ENCODE measurements at places on chromosomes 4 and X.

DNA sequence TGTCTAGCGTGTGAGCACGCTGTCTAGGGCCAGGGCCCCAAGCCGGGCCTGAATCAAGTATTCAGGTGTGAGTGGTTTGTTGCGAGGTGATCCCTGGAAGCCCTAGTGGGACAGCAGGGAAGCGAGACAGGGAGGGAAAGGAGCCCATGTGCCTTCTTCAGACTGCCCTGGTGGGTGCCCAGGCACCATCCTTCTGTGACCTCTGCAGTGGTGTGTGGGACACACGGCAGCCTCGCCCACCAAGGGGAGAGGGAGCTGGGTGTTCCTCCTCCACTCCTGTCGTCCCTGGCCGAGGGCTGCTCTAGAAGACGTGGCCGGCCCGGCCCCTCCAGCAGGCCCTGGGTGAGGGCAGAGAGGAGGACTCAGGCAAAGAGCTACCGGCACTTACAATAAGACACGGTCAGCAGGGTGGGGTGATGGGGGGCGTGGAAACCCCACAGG lies 47.4 kb downstream of the HTRA3 start:
- no peak overlapping the region for H3K4me3 ChIP-seq
- H3K36me3 ChIP-seq: no peaks in the 10 kb centered on the region
- no peaks in the 10 kb centered on the region for H3K27me3 ChIP-seq
- no peaks in the 10 kb centered on the region for H3K4me1 ChIP-seq
- no peak overlapping the region for H3K27ac ChIP-seq

- DNase-seq: no peak
- H3K27ac ChIP-seq: no peak overlapping the region
- no peaks in the 10 kb centered on the region for H3K4me1 ChIP-seq
- H3K4me3 ChIP-seq: peak overlapping the region; percentile 25
Observed at GRCh38 chrX:10015355-10015722, 48.2 kb downstream of the CLDN34 start.

DNA sequence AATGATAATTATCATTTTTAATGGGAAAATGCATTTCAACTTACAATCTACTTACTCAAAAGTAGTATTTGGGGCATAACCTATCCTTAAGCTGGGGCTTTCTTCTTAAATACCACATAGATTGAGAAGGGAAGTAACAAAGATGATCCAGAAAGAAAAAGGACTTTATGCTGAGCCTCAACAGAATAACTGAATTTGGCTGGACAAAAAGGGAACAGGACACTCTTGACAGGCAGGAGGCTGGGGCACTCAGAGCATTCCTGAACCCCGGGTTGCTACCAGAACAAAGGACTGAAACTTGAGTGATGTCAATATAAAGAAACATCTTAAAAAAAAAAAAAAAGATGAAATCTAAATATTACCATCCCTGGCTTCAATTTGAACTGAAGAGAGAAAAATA lies 23.9 kb downstream of the RELL1 start:
- peaks cover 21% of the 10 kb centered on the region for H3K4me1 ChIP-seq
- DNase-seq: no peak
- no peak overlapping the region for H3K4me3 ChIP-seq
- peak overlapping the region; percentile 32 for H3K27ac ChIP-seq
- no peaks in the 10 kb centered on the region for H3K27me3 ChIP-seq
- no peaks in the 10 kb centered on the region for H3K36me3 ChIP-seq

GRCh38 chrX:103344606-103345005 lies 11.7 kb upstream of the TCEAL9 start:
- DNase-seq: no peak
- no peak overlapping the region for H3K4me3 ChIP-seq
- H3K27ac ChIP-seq: no peak overlapping the region
- no peaks in the 10 kb centered on the region for H3K4me1 ChIP-seq
- H3K27me3 ChIP-seq: no peaks in the 10 kb centered on the region

DNA sequence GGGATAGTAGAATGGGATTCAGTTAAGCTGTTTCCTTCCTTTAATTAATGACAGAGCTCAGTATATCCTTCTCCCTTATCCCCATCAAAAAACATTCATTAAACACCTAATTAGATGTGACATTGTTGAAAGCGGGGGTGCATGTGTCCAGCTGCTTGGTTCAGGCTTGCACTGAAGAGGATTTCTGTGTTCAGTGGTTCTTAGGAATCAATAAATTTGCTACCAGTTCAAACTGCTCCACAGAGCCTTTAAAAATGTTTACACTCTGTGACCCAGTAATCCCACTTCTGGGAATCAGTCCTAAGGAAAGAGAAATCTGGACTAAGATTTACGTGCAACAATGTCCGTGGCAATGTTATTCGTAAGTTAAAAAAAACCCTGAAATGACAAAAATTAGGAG lies 7.2 kb upstream of the TMEM255A start:
- H3K27me3 ChIP-seq: no peaks in the 10 kb centered on the region
- H3K36me3 ChIP-seq: no peaks in the 10 kb centered on the region
- no peaks in the 10 kb centered on the region for H3K4me1 ChIP-seq
- H3K4me3 ChIP-seq: no peak overlapping the region
- DNase-seq: no peak

DNA sequence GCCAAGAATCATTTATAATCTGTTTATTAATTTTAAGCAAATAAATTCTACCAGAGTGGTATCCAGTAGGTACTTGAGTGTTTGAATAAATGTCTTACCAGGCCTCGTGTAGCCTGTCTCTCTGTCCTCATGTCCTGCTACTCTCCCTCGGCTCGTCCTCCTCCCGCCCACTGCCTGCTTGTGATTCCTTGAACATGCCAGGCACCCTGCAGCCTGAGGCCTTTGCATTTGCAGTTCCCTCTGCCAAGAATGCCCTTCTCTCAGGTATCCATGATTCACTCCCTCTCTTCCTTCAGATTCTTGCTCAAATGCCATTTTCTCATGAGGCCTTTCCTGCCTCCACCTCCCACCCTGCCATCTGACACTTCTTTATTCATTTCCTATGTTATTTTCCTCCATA lies 209.7 kb upstream of the PRPS2 start:
- no peaks in the 10 kb centered on the region for H3K36me3 ChIP-seq
- H3K4me1 ChIP-seq: no peaks in the 10 kb centered on the region
- no peak overlapping the region for H3K4me3 ChIP-seq
- DNase-seq: no peak
- no peaks in the 10 kb centered on the region for H3K27me3 ChIP-seq

DNA sequence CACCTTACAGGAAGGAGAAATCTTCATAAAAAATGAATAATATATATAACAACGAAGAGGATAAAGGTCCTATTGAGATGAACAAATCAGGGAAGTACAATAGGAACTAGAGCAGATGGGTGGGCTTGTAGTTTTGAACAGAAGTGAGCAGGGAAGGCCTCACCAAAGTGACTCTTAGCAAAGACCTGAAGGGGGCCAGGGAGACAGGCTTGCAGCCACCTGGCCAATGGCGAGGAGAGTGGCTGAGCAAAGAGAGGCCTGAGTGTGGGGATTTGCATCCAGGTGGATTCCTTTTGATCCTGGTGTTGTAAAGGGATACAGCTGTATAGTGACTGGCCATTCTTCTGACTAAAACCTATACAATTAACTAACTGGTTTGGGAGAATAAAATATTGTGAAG lies 354.1 kb downstream of the CAMK2D start:
- no peak overlapping the region for H3K4me3 ChIP-seq
- H3K27ac ChIP-seq: no peak overlapping the region
- H3K4me1 ChIP-seq: no peaks in the 10 kb centered on the region
- DNase-seq: no peak
- H3K27me3 ChIP-seq: no peaks in the 10 kb centered on the region

DNA sequence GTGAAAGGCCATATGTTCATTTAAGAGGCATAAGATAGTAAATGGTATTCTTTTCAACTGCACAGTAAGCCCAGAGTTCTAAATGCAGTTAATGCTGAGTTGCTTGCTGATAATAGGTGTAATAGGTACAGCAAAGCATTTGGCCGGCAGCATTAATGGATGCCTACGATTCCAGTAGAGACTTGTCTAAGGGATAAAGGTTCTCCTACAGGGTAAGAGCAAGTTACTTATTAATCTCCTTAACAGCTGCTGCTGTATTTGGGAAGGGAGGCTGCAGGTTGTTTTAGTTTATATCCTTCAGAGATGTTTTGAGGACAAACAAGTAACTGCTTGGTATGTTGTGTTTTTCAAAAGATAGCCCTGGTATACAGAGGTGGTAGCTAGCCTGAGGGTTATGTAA lies 16.8 kb downstream of the TSPAN7 start:
- H3K27me3 ChIP-seq: no peaks in the 10 kb centered on the region
- H3K27ac ChIP-seq: peak overlapping the region; percentile 31
- no peak overlapping the region for H3K4me3 ChIP-seq
- DNase-seq: peak; percentile 31
- no peaks in the 10 kb centered on the region for H3K36me3 ChIP-seq

DNA sequence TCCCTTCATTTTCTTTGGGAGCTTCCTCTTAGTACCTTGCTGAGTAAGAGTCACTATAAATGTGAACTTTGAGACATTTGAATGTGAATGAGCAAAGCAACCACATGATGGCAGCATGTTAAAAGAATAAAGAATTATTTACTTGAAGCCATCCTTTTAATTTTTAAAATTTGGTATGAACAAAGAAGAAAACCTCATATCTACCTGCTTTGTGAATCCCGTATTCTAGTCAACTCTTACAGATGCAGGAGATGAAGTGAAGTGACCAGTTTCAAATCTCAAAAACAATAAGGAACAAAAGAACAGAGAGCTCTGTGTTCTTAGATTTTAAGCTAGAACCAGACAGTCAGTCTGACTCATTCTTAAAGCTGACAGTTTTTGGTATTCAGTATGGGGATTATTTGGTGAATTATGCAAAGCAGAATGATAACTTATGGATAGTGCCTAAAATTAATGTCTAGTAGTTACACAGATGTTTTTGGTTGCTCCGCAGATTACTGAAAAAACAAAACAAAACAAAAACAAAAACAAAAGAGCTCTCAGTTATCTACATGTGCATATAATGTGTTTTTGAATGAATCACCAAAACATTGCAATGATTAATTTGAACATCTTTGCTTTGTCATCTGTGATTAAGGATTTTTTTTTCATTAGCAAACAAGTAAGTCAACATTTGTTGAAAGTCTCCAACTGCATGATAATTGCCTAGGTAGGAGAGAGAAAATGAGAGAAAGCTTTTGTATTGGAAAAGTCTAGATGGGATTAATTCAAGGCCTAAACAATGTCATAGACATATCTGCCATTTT lies 48.2 kb upstream of the H2AZ1 start:
- H3K4me1 ChIP-seq: no peaks in the 10 kb centered on the region
- H3K36me3 ChIP-seq: no peaks in the 10 kb centered on the region
- no peak overlapping the region for H3K27ac ChIP-seq
- no peak for DNase-seq

DNA sequence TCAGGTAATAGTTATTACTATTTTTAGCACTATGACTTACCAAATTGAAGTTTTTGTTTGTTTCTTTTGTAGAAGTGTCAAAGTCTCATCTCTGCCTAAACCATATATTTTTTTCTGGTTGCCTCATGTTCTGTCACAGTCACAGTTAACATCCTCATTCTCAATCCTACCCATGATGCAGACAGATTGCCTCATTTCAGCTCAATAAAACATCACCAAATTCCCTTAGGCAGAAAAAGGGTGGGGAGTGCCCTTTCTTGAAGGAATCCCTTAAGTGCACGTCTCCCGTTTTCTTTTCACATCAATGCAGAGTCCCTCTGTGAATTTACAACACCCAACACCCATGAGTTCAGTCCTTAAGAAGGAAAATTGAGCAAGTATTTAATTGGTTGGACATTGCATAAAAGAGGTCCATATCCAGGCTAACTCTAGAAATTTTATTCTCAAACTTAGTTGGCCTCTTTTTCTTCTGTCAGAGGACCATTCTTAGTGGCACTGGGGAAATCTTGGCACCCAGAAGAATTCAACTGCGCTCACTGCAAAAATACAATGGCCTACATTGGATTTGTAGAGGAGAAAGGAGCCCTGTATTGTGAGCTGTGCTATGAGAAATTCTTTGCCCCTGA lies 103.7 kb upstream of the BMPR1B start:
- H3K36me3 ChIP-seq: peaks cover 8% of the 10 kb centered on the region
- H3K4me3 ChIP-seq: no peak overlapping the region
- no peaks in the 10 kb centered on the region for H3K4me1 ChIP-seq
- H3K27me3 ChIP-seq: no peaks in the 10 kb centered on the region
- H3K27ac ChIP-seq: no peak overlapping the region

DNA sequence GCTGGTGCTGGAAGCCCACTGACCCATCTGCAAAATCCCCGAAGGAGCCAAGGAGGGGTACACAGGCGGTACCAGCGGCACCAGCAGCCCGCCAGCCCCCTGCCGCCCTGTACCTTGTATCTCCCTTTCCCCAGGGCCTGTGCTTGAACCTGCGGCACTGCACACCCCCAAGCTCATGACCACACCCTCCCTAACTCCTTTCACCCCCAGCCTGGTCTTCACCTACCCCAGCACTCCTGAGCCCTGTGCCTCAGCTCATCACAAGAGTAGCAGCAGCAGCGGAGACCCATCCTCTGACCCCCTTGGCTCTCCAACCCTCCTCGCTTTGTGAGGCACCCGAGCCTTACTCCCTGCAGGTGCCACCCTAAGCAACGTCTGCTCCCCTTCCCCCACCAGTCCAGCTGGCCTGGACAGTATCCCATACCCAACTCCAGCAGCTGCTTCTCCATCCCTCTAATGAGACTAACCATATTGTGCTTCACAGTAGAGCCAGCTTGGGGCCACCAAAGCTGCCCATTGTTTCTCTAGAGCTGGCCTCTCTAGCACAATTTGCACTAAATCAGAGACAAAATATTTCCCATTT lies 94.9 kb downstream of the LARP1B start:
- DNase-seq: no peak
- H3K27ac ChIP-seq: no peak overlapping the region
- no peak overlapping the region for H3K4me3 ChIP-seq
- no peaks in the 10 kb centered on the region for H3K27me3 ChIP-seq

DNA sequence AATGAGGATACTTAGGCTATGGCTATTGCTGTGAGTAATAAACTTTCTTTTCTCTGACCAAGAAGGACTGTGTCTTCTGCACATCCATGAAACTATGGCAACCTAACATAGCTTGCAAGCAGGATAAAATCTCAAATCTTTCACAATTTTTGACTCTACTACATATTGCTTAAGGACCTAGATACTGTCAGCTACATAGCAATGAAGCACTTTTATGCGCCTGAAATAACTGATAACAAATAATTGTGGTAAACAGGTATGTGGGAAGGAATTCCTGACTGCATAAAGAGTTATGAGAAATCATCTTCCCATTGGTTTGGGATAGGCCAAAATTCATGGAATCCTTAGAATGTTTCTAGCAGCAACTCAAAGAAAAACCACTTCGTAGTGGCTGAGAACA lies 41.2 kb upstream of the PDGFC start:
- no peaks in the 10 kb centered on the region for H3K36me3 ChIP-seq
- DNase-seq: no peak
- no peaks in the 10 kb centered on the region for H3K27me3 ChIP-seq
- no peaks in the 10 kb centered on the region for H3K4me1 ChIP-seq

DNA sequence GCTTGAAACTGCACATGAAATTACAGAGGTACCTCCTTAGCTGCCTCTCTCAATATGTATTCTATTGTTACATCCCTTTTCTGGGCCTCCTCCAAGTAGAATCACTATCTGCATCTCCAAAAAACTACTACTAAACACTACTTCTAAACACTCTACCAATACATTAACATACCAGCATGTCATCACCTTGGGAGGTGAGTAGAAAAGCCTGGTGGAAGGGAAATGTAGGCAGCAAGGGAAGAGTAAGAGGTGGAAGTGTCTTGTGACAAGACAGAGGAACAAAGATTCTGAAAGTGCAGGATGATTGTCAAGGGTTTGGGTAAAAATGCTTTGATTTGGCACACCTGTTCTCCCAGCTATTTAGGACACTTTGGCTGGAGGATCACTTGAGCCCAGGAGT lies 3.5 kb downstream of the AFM start:
- H3K4me3 ChIP-seq: no peak overlapping the region
- H3K27me3 ChIP-seq: no peaks in the 10 kb centered on the region
- no peaks in the 10 kb centered on the region for H3K36me3 ChIP-seq
- DNase-seq: no peak
- H3K4me1 ChIP-seq: no peaks in the 10 kb centered on the region
